ENCODE measurements at places on chromosomes 11 and 22. TPM values are rescaled to one million over a fixed set of nuclear protein-coding genes. Genes with fewer than 3 reads are reported as not detected.

CHEK2 gene
- total RNA-seq, result 20.0 TPM

POU2AF3 gene
- not detected for total RNA-seq

TMEM191C gene
- total RNA-seq, result 0.29 TPM

HIC2 gene
- total RNA-seq, result 1.4 TPM

MS4A12 gene
- not detected for total RNA-seq

GGT5 gene
- total RNA-seq, result 28.3 TPM

C1QTNF4 gene
- 2.6 TPM for total RNA-seq

PMM1 gene
- total RNA-seq, result 105 TPM

OR4D9 gene
- total RNA-seq, result not detected
